ENCODE measurements at places on chromosomes 6 and 20.

DNA sequence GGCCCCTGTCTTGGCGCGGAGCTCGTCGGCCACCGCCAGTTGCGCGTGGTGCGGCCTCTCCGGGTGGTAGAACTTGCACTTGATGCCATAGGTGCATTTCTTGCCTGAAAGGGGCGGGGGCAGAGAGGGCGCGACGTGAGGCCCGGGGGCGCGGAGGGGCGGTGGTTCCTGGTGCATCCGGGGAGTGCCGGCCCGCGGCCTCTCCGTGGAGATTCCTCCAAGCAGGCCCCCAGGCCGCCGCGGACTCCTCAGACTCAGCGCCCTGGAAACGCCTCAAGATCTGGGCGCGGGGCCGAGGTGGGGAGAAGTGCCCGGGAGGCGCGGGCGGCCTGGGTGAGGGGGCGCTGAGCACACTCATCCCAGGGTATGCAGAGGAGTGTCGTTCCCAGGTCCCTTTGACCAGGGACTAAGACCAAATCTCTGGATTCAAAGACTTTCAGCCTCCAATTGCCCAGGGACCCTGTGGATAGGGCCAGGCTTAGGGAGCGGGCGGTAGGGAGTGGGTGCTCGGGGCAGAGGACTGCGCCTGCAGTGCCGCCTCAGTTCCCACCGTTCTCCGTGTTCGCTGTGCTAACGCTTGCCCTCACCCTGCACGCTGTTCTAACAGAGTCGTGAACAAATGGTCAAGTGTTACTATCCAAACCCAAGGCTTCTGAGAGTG, 33.3 kb downstream of the ZC3H12D start:
- no peak for DNase-seq

DNA sequence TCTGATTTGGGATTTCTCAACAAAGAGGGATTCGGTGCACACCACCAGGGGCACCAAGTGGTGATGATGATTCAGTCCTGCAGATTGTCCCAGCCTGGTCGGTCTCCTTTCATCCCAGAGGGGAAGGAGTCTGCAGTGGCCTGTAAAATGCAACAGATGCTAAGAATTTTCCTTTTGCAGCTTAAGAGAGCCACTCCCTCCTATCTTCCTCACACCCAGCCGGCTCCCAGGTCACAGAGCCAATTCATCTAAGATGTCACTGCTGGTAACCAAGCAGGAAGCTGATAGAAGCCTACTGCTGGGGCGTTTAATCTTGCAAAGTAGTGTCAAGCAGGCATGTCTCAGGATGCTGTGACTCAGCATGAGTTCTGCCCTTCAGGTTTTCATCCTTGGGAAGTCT, 203.8 kb upstream of the LRFN2 start:
- DNase-seq = no peak

DNA sequence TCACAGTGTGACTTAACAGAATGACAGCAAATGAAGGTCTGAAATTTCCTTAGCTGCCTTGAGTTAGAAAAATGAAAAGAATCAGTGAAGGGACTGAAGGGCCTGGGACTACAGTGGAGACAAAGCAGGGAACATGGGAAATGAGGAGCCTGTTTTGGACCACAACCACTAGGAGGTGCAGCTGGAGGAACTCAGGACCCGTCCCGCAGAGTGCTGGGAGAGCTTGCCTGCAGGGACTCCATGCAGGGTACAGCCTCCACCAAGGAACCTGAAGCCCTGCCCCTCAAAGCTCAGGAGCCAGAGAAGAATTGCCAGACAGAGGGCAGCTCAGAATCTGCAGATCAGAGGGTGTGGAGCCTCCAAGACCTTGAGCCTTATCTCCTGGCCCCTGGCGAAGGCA, 50.7 kb downstream of the LRFN2 start:
- no peak for DNase-seq

DNA sequence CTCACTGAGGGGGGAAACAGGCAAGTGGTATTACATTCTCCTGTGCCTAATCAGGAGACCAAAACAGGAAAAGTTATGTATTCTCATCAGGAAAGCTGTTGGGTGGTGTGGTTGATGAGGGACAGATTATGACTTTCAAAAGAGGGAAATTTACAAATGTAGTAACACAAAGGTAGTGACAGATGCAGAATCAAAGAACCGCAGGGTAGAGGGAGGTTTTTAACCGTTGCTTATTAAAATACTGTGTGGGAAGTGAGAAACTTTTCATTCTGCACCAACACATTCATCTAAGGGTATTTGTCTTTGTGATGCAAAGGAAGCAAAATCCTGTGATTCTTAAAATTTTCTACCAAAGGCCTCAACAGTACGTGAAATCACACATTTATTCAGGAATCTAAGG, 288.2 kb upstream of the MAN1A1 start:
- DNase-seq = no peak

GRCh38 chr20:41483553-41483930, 116.9 kb upstream of the EMILIN3 start:
- no peak for DNase-seq

DNA sequence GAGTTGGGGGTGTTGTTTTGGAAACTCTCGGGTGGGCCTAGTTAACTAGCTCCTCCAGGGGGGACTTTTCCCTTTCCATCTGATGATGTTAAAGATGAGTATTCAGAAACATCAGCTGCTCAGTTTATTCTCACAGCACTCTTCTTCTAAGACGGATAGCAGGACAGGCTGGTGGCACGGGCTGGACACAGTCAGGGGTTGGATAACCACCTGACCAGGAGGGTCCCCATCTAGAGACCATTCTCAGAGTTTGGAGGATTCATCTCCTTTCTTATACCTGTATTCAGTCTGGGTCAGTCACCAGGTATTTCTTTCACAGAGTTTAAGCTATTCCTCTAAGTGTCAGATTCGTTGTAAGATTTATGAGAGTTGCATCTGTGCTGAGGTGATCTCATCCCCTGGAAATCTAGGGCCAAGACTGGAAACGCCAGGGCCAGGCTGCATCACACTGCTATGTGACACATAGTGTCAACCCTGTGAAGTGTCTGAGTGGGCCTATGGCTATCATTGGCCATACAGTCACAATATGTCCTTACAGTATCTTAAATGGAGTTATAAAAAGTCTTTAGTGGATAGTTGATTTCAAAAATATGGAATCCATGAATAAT, 111.7 kb downstream of the FAM50B start:
- DNase-seq = no peak

DNA sequence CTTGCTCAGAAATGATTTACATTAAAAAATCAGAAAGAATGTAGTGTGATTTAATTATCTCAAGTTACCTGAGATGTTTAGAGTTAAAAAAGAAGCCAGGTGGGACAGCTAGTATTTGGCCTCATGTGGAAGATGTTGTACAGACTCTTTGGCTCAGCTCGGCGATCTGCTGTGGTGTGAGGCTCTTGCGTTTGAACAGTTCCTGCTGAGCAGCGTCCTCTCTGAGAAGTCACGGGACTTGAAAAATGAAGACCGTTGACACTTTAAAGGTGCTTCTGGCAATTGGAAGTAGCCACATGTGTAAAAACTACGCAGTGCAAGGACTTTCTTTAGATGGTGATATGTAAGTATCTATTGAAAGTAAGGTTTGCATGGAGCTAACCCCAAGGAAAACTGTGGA, 169.0 kb downstream of the BACH2 start:
- no peak for DNase-seq

DNA sequence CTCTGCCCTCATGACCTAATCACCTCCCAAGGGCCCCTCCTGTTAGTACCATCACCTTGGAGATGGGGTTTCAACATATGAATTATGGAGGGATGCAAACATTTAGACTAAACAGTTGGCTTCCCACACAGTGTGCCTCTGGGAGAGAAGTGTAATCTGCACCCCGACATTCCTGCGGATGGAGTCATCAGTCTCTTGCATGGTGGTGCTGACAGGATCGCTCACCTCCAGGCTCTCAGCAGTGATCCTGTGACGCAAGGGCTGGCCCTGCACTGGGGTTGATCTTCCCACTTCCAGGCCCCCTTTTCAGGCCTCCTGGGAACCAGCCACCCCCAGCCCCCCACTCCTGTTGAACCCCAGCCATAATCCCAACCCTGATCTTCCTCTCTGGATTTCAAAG, 16.0 kb upstream of the PI16 start:
- DNase-seq = no peak

GRCh38 chr6:32148289-32149091, 3.2 kb downstream of the PRRT1 start:
- no peak for DNase-seq

GRCh38 chr6:25458485-25458884, 179.3 kb downstream of the CARMIL1 start:
- DNase-seq = no peak

DNA sequence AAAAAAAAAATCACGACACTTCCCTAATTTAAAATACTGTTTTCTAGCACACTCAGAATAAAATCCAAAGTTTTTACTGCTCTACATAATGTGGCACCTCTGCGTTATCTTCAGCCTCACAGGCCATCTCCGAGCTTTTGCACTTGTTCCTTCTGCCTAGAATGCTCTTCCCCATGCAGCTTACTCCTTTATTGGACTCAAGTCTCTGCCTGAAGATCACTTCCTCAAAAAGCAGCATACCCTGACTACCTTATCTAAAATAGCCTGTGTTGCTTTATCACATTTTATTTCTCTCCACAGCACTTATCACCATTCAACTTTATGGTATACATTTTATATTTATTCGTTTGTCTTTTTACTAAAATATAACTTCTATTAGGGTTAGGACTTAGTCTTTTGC, 2.3 kb downstream of the ZNF322 start:
- no peak for DNase-seq

GRCh38 chr6:123810948-123811347, 7.3 kb downstream of the NKAIN2 start:
- no peak for DNase-seq

GRCh38 chr6:147001621-147002020, 202.6 kb upstream of the STXBP5 start:
- DNase-seq = no peak

GRCh38 chr6:46626228-46626909, 26.2 kb downstream of the CYP39A1 start:
- no peak for DNase-seq

GRCh38 chr6:75147512-75147911, 58.3 kb downstream of the COL12A1 start:
- DNase-seq = no peak

DNA sequence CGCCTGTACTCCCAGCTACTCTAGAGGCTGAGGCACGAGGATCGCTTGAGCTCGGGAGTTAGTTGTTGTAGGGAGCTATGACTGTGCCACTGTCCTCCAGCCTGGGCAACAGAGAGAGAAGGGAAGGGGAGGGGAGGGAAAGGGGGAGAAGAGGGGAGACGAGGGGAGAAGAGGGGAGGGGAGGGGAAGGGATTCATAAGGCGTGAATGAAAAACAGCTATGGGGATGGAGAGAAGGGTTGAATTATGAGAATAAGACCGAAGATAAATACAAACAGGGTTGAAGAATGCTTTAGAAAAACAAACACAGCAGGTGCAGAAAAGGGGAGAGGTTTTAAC, 106.0 kb downstream of the TRIM27 start:
- no peak for DNase-seq

DNA sequence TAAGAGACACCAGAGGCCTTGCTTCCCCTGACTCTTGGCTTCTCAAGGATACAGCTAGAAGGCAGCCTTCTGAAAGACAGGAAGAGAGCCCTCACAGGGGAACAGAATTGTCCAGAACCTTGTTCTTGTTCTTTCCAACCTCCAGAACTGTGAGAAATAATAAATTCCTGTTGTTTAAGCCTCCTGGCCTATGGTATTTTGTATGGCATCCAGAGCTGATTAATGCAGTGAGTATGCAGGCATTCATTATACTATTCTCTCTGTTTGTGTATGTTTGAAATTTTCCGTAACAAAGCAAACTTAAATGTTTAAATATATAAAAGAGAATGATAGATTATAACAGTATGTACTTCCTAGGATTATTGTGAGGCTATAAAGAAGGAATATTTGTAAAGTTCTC, 903.4 kb upstream of the FLRT3 start:
- no peak for DNase-seq

DNA sequence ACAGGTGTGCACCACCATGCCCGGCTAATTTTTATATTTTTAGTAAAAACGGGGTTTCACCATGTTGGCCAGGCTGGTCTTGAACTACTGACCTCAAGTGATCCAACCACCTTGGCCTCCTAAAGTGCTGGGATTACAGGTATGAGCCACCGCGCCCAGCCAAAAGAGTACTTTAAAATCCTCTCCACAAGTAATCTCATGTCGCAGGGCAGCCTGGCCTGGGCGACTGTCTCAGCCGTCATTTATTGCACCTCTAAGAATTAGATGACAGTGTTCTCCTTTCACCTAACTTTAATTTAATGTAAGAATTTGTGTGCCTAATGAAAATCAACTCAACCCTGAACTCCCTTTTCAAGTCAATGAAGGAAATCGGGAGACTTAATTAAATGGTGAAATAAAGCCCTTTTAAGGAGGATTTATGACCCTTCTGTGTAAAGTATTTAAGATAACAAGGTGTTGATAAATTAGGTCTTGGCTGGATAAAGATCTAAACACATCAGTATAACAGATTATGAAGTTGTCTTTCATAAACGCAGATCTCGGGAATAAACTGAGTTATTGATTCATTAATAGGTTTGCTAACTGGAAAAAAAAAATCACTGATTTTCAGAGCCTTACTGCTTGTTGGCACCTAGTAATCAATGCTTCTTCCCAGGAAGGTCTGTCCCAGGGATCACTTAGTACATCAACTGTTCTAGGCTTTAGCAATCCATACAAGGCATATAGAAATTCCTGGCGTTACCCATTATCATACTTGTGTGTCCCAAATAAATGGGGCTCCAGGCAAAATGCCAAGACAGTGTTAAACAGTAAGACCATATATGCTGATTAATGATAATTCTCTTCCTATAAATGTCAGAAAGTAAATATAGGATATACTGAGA, 209.3 kb downstream of the GMDS start:
- no peak for DNase-seq

GRCh38 chr6:12572896-12573827, 143.4 kb upstream of the PHACTR1 start:
- no peak for DNase-seq

GRCh38 chr6:107132330-107132954, 17.1 kb upstream of the BEND3 start:
- DNase-seq = no peak

- DNase-seq = no peak
Observed at GRCh38 chr20:25046181-25046641, 11.7 kb downstream of the ACSS1 start.

DNA sequence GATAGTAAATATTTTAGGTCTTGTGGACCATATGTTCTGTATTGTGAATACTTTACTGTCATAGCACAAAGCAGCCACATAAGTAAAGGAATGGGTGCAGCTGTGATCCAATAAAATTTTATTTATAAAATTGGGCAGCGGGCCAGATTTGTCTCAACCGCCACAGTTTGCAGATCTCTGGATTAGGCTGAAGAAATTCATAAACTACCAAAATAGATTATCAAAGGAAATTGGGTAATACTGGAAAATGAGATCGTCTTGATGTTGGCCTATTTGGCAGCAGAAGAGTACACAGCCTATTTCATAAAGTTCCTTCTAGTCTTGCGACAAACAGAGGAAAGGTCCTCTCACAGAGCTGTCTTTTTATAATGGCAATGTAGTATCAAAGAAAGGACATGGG, 69.8 kb downstream of the DZANK1 start:
- no peak for DNase-seq

DNA sequence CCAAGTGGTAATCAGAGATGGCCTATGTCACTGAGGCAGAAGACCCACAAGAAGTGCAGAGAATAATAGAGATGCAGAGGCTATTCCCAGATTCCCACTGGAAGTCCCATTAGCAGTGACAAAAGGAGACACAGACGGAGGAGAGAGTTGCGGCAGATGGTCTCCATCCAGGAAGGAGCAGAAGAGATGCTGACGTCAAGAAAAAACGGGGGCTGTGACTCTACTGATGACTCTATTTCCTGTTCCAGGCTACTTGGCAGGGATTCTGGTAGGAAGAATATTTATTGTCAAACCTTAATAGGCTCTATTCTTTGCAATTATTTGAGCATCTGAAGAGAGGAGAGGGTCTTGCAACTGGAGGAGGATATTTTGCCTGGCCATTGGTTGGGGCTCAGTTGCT, 246.0 kb upstream of the ECI2 start:
- no peak for DNase-seq
